ENCODE measurements at places on chromosomes 1 and 21. TPM values are rescaled to one million over a fixed set of nuclear protein-coding genes. Genes with fewer than 3 reads are reported as not detected.

The RAB7B gene
- total RNA-seq = 7.4 TPM

The WDR3 gene
- total RNA-seq = 13.4 TPM

GRCh38 chr1:7366955-7367665 lies 404.0 kb upstream of the VAMP3 start:
- no peak for DNase-seq

The WNT9A gene
- total RNA-seq = 0.99 TPM

The MSH4 gene
- total RNA-seq = 0.16 TPM

The RNU1-2 gene
- 2,882 TPM for total RNA-seq

DNA sequence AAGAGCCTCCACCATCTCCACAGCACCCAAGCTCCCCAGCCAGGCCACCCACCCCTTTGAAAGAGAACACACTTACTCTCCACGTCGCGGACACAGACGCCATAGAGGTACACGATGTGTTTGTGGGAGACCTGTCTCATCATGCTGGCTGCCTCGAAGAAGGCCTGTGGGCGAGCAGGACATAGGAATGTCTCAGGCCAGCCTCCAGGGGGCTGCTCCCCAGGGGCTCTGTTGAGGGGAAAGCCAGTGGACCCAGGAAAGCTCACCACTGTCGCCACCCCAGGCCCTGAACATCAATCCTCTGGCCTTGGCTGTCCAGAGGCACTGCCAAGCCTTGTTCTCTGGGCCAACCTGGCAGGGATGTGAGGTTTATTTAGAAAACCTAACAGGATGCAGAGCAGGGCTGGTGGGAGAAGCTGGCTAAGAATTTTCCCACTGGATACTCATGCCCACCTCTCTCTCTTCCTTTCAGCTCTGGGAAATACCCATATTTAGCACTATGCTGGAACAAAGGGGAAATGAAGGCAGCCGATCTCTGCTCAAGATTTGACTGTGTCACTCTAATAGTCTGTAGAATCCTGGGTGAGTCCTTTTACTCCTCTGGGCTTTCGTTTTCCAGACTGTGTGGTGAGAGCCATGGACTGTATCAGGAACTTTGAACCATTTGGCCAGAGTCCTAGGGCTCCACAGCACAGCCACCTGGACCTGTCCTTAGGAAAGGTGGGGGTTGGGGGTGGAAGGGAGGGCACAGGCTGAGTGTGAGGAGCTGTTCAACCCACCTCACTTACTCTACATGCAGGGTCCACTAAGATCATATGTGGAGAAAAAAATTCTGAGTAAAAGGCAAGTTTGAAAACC lies 101.9 kb downstream of the RAVER2 start:
- DNase-seq = no peak

GRCh38 chr1:235923466-235924021 lies 56.8 kb upstream of the LYST start:
- DNase-seq = peak; percentile 65

Measured in fibroblast of the aortic adventitia (primary cell).